ENCODE measurements at places on chromosomes 3 and 15.

DNA sequence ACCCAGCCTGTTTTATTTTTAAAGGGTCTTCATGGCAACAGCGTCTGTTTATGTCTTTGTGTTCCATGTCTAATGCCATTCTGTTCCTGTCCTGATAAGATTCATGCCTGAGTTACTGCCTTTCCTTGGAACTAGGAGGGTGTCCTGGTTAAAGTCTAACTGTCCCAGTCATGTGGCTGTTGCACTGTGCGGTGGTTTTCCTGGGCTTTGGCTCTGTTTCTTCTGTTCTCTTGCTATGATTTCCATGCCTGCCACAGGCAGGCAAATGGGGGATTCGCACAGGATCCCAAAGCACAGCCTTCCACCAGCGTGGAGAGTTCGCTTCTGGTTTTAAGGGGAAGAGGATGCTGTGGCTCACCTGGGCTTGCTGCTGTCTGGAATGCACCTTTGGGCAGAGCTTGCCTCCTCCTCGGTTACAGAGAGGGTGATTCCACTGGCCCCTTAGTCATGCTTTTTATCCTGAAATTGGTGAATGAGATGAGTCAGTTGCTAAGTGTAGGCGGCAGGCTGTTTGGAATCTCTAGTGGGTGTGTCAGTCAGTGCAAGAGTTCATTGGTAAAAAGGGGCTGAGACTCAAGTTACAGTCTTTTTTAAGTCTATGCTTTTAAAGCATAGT, 86.8 kb downstream of the CCK start:
- no peak for DNase-seq

GRCh38 chr15:45586601-45587094, 531 bp upstream of the BLOC1S6 start:
- DNase-seq: no peak

DNA sequence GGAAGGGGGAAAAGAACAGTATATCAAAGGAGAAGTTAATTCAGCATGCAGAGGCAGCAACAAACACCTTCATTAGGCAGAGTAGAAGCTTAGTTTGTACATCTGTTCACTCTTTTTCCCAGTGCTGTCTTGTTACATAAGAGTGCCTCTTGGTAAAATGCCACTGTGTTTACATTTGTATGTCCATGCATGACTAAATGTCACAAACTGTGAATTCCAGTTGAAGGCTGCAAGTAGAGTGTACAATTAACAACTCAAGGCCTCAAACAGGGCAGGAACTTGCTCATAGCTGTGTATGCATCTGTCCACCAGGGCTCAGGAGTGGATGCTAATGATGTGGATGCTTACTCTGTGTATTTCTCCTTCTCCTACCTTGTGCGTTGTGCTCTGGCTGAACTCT, 214.2 kb upstream of the TPM1 start:
- DNase-seq: no peak

DNA sequence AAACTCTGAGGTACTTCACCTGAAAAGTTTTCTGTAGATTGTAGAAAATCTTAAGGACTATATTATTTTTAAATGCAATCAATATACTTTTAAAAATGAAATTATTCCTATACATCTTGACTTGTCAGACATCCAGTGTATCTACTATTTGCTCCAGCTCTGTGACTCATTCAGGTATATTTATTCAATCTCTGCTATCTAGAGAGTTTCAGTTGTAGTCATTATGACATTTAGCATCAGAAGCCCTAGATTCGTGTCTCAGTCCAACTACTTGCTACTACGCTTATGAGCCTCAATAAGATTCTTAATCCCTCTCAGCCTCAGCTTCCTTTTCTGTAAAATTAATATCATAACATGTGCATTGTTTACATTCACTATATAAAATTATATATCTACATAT, 22.3 kb upstream of the EIF1B start:
- DNase-seq: no peak

DNA sequence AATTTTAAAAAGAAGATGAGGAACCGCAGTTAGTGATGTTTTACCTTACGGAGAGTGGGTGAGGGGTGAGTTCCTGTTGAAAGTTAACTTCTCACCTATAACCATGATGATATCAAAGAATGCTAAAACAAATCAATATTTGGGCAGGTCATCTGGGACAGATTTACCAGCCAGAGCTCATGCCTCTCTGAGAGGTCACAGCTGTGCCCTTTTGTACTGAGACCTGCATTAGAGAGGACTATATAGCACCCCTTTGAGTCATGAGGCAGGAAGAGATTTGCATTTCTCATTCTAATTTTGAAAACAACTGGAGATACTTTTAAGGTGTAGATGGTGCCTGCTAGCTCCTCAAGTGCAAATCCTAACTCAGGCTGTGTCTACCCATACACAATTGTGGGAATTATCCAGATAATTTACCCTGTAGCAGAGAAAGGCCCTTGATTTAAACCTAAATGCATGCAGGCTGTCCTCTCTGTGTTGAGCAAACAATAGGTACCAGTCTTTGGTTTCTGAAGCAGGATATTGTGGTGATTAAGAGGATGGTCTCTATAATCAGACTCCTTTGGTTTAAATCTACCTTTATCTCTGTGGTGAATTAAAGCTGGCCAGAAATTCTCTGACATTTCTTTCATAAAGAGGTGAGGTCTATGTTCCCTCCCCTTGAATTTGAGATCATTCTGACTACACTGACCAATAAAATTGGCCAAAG, 5.8 kb upstream of the TM4SF4 start:
- no peak for DNase-seq

GRCh38 chr15:101000271-101000681, 81.1 kb downstream of the LRRK1 start:
- no peak for DNase-seq

DNA sequence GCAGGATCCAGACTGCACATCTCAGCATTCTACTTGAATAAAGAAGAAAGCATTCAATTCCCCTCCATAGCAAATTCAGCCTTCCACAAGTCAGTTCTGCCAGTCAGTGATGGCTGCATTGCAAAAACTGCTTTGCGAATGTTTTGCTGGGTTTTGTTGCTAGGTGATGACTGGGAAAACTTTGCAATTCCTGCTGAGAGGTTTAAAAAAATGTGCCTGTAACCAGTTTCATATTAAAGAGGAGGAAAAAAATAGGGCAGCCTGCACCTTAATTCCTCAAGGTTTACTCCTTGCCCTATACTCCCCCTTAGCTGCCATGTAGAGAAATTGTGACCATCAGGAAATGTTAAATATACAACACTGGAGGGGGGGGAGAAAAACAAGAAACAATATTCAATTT, 225.6 kb upstream of the ATP11B start:
- no peak for DNase-seq

- no peak for DNase-seq
These were observed 541.3 kb upstream of the KCNMB2 start for GRCh38 chr3:177994976-177995375.

DNA sequence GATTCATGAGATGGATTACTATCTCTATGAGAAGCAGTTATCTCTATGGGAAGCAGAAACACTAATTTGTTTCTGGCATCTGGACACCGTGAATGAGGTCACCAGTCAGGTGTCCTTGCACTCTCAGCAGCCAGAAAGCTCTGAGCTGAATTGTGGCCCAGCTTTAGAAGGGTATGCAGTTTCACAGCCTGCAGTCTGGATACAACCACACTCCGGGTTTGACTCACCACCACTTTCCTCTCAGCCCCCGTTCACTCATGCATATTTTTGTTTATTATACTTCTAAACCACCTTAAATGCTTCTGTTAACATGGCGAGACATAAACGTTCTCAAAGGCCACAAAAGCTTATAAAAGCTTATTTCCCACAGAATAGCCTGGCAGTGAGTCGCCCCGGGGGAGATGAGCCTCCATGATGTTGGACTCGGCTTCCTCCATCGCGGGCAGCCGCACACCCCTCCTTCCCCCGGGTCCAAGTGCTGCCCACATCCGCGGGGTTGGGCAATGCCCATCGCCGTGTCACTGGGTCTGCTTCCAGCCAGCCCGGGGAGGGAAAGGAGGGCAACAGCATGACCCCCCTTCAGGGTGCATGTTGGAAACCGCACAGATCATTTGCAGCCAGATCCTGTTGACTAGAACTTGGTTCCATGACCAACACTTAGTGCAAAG, 16.8 kb upstream of the SLC41A3 start:
- DNase-seq: no peak

DNA sequence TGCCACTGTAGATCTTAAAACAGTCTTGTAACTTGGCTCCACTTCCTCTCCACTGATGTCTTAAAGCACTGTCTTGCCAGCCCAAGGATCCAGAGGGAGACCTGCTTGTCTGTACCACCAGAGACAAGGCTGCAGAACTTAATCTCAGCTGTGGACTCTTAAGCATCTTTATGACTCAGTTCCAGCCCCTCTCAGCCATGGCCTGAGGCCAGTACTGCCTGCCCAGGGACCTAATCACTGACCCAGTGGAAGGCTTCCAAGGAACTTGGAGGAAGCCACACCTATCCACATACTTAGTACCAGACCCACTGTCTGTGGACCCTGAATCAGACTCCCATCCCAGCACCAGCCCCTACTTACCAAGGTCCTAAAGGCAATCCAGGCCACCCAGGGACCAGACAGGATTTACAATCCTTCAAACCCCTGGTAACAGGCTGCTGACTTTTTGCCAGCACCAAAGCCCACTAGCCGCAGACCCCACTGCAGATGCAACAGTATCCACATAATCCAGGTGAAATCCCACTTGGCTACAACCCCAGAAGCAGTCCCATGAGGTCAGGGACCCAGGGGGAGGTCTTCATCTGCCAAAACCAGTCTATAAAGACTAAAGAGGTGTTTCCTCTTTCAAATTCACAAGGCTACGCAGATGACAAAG, 41.9 kb upstream of the PRR20G start:
- no peak for DNase-seq

DNA sequence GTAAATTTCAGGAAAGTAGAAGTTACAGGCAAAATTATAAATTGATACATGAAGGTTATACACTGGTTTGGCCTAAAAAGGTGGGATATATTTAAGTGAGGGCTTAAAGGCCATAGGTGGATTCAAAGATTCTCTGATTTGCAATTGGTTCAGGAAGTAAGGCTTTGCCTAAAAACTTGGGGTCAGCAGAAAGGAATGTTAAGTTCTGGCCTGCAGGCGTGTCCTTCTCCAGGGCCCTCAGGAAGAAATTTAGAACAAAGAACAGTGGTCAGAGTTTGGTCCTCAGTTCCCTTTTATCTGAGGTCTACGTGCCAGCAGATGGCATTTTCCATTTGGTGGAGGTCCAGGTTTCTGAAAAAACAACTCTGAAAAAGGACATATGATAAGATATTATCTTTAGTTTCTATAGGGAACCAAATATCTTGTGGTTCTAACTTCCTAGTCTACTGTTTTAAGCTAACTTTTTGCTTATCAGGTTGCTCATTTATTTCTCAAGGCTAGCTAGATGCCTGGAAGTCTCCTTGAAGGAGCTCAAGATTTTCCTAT, 40.5 kb downstream of the SCN11A start:
- no peak for DNase-seq

DNA sequence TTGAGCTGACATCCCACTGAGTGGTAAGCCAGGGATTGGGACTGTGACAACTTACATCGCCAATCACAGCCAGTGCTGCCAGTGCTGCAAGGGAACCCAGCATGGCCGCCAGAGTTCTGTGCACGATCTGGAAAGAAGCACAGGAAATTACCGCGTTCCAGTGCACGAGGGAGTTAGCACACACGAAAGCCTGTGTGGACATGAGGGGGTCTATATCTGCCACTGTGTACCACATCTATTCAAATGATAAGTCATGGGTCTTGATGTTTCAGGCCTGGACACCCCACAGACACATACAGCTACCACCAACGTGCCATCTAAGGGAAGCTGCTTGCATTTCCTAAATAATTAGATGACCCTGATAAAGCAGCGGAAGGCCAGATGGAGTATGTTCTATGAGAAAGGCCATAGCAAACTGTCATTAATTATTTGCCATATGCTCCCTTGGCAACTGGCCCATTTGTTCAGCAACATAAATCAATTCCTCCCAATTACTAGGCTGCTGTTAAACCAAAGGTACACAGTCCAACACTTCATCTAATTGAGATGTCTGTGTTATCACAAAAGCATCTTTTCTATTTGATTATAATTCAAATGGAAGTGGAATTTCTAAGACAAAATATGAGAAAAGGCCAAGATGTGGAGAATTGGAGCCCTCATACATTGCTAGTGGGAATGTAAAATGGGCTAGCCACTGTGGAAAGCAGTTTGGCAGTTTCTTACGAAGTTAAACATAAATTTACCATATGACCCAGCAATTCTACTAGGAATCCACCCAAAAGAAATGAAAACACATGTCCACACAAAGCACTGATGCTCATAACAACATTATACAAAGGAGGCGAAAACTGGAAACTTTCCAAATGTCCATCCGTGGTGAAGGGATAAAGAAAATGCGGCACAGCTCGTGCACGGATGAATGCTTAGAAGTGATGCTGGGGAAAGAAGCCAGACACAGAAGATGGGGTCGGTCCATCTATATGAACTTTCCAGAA, 108.3 kb downstream of the OCA2 start:
- DNase-seq: no peak

GRCh38 chr3:138950006-138950644, 3.1 kb downstream of the FOXL2NB start:
- DNase-seq: no peak

DNA sequence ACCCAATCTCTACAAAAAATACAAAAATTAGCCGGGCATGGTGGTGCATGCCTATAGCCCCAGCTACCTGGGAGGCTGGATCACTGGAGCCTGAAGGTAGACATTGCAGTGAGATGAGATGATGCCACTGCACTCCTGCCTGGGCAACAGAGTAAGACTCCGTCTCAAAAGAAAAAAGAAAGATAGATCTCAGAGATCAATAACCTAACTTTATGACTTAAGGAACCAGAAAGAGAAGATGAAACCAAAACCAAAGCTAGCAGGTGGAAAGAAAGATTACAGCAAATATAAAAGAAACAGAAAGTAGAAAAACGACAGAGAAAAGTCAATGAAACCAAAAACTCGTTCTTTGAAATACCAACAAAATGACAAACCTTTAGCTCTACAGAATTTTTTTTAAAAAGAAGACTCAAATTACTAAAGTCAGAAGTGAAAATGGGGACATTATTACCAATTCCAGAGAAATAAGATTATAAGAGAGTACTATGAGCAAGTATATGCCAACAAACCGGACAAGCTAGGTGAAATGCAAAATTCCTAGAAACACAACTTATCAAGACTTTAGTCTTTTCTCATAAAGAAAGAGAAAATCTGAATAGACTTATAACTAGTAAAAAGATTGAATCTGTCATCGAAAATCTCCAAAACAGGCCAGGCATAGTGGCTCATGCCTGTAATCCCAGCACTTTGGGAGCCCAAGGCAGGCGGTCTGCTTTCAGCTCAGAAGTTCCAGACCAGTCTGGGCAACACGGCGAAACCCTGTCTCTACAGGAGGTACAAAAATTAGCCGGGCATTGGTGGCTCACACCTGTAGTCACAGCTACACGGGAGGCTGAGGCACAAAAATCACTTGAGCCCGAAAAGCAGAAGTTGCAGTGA, 35.0 kb downstream of the ACAP2 start:
- DNase-seq: no peak

DNA sequence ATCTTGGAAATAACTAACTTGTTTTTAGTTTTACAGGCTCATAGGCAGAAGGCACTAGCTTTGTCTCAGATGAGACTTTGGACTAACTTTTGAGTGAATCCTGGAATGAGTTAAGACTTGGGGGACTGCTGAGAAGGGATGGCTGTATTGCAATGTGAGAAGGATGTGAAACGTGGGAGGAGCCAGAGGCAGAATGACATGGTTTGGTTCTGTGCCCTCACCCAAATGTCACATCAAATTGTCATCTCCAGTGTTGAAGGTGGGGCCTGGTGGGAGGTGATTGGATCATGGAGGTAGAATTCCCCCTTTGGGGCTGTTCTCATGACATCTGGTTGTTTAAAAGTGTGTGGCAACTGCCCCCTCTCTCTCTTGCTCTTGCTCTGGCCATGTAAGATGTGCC, 28.8 kb upstream of the CCDC50 start:
- no peak for DNase-seq
